Left colon (tissue), 2 donors: ENCODE measurements at places on chromosomes 12 and 14.

DNA sequence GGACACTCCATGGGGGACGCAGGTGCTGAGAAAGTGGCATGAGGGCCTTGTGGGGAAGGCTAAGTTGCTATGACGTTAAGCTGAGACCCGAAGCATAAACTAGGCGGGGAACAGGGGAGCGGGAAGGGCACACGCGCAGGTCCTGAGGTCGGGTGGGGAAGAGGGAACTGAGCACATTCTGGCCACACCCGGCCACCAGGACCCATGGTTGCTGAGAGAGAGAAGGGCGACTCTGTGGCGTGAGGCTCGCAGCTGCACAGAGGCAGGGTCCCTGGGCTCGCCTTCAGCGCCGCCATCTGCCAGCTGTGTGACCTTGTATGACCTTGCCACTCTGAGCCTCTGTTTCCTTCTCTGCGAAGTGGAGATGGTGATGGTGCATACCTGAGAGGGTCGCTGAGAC, 182.5 kb downstream of the PHETA1 start:
- no peak for DNase-seq

DNA sequence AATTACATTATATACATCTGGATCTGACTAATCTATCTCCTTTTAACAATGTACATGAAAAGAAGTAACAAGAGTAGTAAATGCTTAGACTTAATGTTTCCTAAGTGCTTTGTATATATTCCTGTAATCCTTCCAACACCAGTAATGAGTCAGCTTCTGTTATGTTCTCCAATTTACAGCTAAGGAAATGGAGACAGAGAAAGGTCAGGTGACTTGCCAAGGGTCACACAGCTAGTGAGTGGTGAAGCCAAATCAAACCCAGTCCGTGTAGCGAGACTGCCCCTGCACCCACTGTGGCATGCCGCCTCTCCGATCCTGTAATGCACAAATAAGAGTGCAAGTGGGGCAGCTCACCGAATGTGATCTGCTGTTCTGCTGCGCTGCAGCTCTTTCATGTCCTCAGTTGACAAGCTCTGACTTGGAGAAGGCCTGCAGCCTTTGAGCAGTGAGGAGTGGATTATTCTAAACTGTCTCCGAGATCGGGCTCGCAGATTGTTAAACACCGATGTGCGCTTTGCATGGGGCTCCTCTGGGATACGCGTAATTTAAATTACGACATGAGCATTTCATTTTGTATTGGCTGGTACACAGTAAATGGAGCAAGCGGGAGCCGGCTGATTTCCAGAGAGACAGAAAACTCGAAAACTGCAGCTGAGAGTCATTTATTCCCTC, 65.1 kb upstream of the KTN1 start:
- no peak for DNase-seq

GRCh38 chr12:89469361-89469760, 55.2 kb downstream of the GALNT4 start:
- no peak for DNase-seq

DNA sequence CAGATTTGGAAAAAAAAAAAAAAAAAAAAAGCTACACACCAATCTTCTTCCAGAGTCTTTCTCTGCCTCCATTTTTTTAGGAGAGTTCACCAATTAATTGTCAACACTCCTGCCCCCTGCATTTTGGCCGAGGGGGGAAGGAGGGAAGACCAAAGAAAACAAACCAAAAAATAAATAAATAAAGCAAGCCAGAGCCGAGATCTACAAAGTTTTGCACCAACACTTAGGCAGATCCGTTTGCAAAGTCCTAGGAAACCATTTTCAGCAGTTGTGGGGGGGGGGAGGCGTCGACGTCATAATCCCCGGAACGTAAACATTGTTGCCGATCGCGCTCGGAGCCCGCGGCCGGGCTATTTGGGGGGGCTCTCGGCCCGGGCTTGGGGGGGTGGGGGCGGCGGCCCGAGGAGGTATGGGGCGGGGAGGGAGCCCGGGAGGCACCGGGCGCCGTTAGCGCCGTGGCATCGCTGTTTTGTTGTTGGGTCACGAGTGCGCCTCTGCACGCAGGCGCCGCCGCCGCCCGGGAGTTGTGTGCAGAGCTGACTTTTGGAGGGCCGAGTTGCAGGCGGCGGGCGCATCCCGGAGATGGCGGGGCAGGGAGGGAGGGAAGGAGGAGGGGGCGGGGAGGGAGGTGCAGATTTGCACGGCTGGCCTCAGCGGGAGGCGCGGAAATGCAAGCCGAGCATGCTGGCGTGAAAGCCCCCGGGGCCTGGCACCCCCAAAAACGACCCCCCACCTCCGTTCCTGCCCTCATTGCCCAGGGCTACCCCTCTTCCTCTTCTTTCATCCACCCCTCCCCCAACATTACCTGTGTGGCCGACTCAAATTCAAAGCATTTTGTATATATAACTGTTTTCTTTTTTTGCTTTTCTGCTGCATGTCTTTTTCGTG, 598 bp downstream of the KDM2B start:
- peak; percentile 75 for DNase-seq

DNA sequence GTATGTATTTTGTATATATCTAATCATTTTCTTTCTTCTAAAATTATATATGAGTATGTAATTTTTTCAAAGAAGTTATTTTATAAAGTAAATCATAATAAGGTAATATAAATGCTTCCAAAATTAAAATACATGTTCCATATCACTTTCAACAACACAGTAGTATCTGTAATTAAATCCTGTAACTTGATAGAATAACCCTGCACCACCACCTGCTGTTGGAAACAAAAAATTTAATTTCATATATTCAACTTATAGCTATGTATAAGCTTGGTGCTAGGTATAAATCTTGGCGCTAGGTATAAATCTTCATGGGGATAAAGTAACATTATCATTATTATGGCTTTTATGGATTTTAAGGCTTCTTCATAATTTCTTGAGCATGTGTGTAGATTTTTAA, 149.7 kb upstream of the DCN start:
- no peak for DNase-seq
